NCI-H1694 treated with DMSO at 0.1 percent for 48 hours (cell line): ENCODE measurements at places on chromosomes 1 and 21.
A peak's percentile ranks its signal among the peaks of the same experiment; 100 is the strongest.

GRCh38 chr1:61967750-61968149 lies 225.5 kb downstream of the PATJ start:
- no peak for DNase-seq

DNA sequence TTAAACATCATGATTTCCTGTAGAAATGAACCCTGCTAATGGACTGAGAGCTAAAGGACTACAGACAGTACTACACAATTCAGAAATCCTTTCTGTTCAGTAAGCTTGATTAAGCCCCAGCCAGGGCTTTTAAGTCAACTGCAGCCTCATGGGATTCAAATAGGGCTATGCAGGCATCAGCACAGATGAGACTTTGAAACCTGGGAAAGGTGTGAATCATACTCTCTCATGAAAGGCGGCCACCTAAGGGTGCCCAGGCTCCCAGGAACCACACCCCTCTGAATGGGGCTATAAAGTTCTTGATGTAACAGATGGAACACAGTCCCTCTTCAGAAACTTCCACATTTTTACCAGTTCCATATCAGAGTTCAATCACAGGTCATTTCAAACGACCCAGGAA lies 7.6 kb downstream of the SIPA1L2 start:
- DNase-seq: no peak

GRCh38 chr1:26417111-26417759 lies 6.6 kb downstream of the LIN28A start:
- DNase-seq: peak; percentile 58

GRCh38 chr1:80003250-80003649 lies 996.7 kb upstream of the ADGRL4 start:
- DNase-seq: no peak

GRCh38 chr1:85566890-85567289 lies 13.7 kb upstream of the CCN1 start:
- no peak for DNase-seq

DNA sequence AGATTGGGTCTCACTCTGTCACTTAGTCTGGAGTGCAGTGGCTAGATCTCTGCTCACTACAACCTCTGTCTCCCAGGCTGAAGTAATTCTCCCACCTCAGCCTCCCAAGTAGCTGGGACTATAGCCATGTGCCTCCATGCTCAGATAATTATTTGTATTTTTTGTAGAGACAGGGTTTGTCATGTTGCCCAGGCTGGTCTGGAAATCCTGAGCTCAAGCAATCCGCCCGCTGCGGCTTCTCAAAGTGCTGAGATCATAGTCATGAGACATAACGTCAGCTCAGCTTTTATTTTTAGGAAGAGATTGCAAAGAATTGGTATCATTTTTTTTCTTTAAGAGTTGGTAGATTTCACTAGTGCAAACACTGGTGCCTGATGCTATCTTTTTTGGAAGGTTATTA lies 244.9 kb downstream of the DSCAM start:
- DNase-seq: no peak

DNA sequence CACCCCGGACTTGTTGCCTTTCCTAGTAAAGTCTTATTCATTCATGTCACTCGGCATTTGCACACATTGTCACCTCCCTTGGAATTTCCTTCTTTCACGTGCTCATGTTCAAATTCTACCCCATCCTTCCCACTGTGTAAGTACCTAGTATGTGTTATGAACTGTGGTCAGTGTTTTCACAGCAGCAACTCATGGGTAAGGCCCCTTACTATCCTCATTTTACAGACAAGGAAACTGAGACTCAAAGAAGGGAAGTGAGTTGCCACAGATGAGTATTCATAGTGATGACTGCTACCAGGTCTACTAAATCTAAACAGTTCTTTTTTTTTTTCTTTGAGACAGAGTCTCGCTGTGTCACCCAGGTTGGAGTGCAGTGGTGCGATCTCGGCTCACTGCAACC lies 10.5 kb downstream of the CITED4 start:
- DNase-seq: no peak

DNA sequence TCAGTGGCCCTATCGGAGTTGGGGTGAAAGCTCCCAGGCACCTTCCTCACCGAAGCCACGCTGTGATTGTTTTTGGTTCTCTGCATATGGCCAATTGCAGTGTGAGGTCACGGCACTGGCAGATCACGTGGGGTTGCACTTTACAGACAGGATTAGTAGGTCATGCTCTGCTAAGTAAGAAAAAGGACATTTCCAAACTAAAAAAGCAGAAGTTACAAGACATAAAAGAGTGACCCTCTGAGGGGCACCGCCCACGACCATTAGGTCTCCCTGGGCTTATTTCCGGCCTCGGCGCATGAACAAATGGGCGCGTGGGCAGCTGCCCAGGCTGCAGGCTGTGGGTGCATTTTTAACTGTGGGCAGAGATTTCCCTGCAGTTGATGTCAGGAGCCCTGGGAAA lies 2.0 kb downstream of the CAPN9 start:
- DNase-seq: no peak

- no peak for DNase-seq
These were observed 1.6 kb downstream of the CRABP2 start for GRCh38 chr1:156703741-156704140.

DNA sequence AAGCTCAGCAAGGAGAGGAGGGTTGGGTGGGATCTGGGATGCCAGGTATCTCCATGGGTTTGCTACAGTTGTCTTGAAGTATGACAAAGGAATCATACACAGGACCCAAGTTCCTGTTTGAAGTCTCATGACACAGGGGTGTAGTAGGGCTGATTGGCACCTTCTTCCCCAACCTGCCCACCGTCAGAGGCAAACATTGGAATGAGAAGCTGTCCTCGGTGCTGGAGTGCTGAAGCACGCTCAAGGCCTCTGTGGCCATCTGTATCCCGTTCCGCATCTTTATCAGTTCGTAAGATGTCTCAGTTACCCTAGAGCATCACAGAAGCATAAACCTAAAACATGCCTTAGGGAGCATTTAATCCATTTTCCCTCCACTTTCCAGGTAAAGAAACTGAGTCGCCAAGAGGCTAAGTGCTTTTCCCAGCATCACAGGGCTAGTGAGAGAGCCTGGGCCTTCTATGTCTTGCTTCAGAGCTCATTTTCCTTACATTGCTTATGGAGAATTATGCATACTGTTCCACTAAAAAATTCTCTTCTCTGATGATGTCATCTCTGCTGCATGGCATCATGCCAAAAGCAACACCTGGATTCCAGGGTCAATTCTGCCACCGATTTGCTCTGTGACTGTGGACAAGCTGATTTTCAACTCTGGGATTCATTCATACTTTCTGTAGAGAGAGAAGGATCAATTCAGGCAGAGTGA lies 34.2 kb downstream of the VWA5B1 start:
- no peak for DNase-seq

DNA sequence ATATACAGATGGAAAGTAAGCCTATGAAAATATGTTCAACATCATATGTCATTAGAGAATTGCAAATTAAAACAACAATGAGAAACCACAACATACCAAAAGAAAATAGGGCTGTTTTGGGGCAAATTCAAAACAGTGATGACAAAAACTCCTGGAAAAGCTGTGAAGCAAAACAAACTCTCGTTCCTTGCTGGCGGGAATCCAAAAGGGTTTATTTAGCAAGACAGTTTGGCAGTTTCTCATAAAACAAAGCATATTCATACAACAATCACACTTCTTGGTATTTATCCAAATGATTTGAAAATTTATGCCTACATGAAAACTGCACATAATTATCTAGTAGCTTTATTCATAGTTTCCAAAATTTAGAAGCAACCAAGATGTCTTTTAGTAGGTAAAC lies 44.4 kb downstream of the COL11A1 start:
- DNase-seq: no peak

GRCh38 chr1:161953256-161953920 lies 70.3 kb downstream of the OLFML2B start:
- no peak for DNase-seq

- peak; percentile 44 for DNase-seq
These were observed 1.3 kb upstream of the DNAJC16 start for GRCh38 chr1:15525050-15526020.

DNA sequence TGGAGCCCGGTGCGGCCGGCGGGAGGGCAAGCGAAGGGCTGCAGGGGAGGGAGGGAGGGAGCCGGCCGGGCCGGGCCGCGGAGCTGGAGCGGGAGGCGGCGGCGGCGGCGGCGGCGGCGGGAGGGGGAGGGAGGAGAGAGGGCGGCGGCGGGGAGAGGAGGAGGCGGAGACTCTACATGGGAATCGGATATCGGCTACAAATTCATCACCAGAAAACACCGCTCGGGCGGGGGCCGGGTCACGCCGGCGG lies at the start of gene AKT3:
AKT3 (minus strand) TSS at position 42 of the 250 bp plus-strand sequence. CDS start 7,073 bp downstream, outside the sequence.
- DNase-seq: peak; percentile 100

GRCh38 chr21:15449556-15449955 lies 280.2 kb upstream of the USP25 start:
- DNase-seq: no peak

- DNase-seq: peak; percentile 58
These were observed 104.4 kb downstream of the PTPN14 start for GRCh38 chr1:214446772-214447556.

DNA sequence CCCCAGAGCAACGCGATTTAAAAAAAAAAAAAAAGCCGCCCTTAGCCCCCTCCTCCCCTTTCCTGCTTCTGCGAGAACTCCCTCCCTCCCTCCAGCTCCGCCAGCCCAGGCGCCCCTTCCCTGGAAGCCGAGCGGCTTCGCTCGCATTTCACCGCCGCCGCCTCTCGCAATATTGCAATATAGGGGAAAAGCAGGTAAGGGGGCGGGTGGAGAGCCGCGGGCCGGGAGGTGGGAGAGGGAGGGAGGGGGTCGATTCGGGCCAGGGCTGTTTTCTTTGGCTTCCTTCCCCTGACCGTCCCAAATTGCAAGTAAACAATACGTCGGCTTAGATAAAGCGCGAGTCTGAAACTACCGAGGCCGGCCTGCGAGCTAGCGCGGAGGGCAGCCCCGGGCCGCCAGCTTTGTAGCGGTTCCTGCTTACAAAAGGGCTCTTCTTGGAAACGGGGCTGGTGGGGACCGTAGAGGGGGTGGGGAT lies 408 bp downstream of the LMO4 start:
- DNase-seq: peak; percentile 14

- DNase-seq: no peak
These were observed 137.6 kb downstream of the PTGER3 start for GRCh38 chr1:70910013-70910412.

GRCh38 chr1:921011-921837 lies 2.5 kb upstream of the SAMD11 start:
- peak; percentile 39 for DNase-seq

- DNase-seq: no peak
These were observed 25.7 kb downstream of the COA6 start for GRCh38 chr1:234398849-234399381.
